Activated CD4-positive, alpha-beta T cell treated with anti-CD3 and anti-CD28 coated beads, Interleukin-2, amount 50 U/mL, for 16 hours (primary cell): ENCODE measurements at places on chromosomes 3 and 15.

GRCh38 chr3:130800829-130801228, 54.2 kb upstream of the PIK3R4 start:
- DNase-seq = no peak

- no peak for DNase-seq
Measured at GRCh38 chr3:143511174-143511879, 336.9 kb downstream of the SLC9A9 start.

DNA sequence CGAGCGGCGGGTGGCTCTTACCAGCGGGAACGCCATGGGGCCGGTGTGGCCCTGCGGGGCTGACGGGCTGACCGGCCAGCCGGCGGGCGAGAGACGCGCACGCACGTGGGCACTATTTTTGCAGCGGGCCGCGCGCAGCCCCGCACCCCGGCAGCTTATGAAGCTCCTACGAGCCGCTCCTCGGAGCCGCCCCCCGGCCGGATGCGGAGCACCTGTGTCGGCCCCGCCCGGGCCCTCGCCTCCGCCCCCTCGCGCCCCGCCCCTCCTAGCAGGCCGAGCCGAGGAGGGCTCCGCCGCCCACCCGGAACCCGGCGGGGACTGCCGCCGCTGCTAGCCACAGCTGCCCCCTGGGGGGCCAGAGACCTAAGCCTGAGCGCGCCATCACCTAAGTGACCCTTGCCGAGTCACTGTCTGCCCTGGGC, 683 bp upstream of the CPEB1 start:
- DNase-seq = no peak

- DNase-seq = peak; percentile 30
Measured at GRCh38 chr15:60787837-60788691, 309.1 kb upstream of the ICE2 start.

- DNase-seq = peak; percentile 72
Measured at GRCh38 chr3:17579289-17580031, 163.0 kb downstream of the TBC1D5 start.

DNA sequence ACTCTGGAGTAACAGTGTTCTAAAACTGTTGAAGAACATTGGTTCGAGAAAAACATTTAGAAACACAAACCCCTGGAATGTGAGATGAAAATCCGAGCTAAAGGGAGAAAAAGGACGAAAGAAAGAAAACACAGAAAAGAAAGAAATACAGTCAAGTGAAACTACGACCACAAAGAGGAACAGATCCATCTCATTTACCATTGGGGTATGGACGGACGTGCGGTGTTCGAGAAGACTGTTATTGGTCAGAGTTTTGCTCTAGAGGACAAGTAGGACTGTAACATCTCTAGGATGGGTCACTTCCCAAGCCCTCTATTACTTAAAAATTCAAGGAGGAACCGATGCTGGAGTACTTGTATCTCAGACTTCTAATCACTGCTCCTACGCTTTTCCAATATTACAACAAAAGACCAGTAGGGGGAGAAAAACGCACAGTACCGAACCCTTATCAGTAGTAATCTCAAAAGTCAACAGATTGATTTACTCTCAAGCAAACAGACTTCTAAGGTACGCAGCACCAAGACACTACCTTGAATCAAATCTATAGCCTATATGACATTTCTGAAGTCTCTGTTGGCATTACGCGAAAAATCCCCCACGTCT, 1.1 kb upstream of the PIK3CA start:
- peak; percentile 64 for DNase-seq

DNA sequence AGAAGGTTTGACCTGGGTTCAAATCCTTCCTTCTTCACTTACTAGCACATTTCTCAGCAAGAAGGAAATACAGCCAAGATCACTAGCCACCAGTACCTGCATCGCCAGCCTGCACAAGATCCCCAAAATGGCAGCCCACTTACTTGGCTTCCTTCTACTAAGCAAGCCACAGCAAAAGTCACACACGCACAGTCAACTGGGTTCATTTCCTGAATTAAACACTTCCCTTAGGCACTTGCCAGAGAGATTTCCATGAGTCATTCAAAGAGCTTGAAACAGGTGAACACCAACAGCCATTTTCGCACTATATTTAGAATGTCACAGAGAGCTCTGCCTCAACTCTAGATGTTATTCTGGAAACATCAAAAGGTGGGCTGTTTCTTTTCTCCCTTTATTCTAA, 42.6 kb downstream of the MGLL start:
- DNase-seq = peak; percentile 34

- no peak for DNase-seq
Measured at GRCh38 chr15:101049856-101050622, 130.9 kb downstream of the LRRK1 start.

DNA sequence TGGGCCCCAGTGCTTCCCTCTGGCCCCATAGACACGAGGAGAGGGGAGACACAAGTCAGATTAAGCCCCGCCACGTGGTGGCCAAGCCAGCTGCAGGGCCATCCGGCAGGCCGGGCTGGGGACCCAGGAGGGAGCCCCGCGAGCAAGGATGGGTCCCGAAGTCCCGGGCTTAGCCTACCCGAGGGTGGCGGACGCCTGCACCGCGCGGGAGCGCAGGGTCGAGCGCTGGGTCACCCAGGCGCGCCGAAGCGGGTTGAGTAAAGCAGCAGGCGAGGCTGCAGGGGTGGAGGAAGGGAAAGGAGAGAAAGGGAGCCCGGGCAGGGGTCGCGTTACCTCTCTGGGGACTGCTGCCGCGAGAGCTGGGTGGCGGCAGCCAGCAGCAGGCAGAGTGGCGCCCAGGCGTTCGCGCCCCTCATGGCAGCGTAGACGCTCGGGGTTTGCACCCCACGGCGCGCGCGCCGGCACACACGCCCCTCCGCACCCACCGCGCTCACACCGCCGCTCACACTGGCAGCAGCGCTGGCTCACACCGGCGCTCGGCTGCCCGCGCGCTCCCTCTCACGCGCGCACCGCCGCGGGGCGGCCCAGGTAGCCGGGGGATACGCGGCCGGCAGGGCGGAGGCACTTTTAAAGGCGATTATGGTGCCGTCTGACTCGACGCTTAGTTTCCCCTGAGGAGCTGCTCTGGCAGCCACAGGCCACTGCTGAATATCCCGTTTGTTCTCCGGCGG, at the start of gene PCOLCE2:
PCOLCE2 (minus strand) TSS at position 603 of the 731 bp plus-strand sequence; CDS start at position 416, 187 bp downstream.
- DNase-seq = peak; percentile 6

- DNase-seq = peak; percentile 78
Measured at GRCh38 chr15:74053941-74054529, 28.3 kb downstream of the GOLGA6A start.

- DNase-seq = no peak
Measured at GRCh38 chr3:152183473-152183872, 85.3 kb upstream of the MBNL1 start.

DNA sequence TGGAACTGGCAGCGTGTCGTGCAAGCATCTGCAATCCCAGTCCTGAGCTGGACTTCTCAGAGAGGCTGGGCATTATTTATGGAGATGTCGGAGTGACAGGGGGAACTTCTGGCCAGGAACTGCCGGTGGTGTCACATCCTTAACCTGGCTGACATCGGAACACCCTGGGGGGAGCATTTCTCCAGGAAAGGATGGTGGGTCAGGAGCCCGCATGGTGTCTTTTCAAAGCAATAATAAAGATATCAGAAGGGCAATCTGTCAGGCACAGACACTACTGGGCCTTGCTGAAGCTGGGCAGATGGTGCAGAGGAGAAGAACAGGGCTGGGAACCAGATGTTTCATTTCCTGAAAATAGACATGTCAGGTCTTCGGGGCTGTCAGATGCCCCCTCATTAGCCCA, 133.5 kb downstream of the WNT7A start:
- DNase-seq = no peak

DNA sequence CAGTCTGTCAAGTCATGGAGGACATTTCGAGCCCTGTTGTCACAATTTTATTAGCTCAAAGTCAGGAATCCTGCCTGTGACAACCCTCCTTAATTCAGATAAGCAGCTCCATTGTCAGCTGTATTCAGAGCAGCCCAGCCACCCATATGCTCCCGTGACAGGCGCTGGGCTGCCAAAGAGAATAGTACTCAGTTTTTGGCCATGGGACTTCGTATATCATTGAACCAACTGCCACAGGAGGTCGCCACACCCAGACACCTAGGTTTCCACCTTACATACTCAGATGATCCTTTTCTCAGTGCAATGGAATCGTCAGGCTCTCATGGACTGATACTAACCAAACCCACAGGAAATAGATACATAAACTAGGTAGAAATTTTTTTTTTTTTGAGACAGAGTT, 100.2 kb downstream of the C3orf70 start:
- DNase-seq = no peak

- no peak for DNase-seq
Measured at GRCh38 chr3:23565041-23565775, 240.5 kb upstream of the UBE2E1 start.

DNA sequence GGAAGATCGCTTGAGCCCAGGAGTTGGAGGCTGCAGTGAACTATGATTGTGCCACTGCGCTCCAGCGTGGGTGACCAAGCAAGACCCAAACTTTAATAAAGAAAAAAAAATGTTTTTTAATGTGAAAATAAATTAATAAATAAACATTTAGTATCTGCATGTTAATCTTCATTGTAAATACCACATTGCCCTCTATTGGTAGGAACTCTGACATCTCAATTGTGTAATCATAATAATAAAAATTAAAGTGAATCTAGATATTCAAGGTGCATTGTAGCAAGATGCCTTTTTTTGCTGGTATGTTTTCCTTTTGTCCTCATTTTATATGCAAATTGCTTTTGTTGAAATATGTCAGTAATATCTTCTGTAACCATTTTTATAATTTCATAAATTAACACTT, 95.0 kb upstream of the LIMD1 start:
- no peak for DNase-seq

GRCh38 chr3:123071146-123071545, 4.3 kb downstream of the PDIA5 start:
- DNase-seq = no peak

DNA sequence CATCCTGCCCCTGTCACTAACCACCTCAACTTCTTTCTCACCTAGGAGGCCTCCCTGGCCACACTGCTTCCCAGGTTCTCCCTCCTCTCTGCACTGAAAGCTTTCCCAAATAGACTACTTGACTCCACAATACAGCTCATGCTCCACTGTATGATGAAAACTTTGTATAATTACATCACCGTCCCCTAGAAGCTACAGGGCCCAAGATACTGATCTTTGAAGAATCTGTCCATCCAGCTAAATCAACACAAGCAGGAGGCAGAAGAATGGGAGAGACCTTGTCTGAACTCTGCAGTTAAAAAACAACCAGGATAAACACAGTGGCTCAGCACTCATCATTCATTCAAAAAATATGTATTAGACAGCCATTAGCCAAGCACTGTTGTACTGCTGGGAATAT, 26.4 kb upstream of the RPS17 start:
- no peak for DNase-seq

GRCh38 chr15:48584090-48584811, 61.3 kb downstream of the FBN1 start:
- no peak for DNase-seq

DNA sequence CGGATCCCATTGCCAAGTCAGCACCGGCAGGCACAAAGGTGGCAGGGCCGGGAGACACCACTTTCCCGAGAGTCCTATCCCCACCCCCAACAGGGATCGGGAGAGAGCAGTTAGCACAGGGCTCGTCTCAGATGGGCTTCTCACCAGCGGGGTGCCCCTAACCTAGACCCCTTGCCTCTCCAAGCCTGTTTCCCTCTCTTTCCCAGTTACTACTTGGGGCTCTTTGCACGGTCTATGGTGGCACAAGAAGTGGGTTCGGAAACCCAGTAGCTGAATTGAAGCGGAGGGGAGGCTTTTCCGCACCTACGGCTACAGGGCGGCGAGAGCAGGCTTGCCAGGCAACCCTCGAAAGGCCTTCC, 383 bp upstream of the EFCC1 start:
- DNase-seq = no peak

- DNase-seq = no peak
Measured at GRCh38 chr3:24195504-24196230, 250.6 kb downstream of the NR1D2 start.

DNA sequence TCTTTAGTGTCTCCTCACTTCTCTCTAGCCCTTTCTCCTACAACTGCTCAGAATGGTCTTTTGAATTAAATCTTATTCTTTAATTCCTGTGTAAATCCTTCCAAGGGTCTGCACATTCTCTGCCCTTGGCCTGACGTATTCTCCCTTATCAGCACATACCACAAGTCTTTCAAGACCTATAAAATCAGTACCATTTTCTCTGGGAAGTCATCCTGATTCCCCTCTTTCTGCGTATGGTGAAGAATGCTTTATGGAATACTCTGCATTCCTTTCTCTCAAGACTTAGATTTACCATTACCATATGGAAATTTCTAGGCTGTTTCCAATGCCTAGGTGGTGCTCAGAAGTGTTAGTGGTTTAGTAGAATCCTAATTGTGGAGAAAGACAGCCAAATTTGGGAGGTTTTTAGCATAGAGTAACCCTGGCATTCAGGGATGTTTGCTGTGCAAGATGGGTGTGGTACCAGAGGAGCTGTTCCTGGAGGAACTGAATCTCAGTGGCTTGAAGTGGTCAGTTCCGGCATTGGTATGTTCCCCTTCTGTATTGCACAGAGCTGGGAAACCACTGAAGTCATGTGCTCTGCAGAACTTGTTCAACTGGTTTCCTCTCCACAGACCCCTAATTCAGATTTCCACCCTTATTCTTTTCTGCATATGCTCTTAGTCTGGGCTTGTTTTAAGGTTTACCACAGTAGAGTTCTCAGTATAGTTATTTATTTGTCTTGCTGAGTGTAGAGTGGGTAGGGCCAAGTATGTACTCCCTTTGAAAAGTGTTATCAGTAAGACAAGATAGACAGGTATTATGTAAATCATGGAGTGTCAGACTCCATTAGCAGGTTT, 24.5 kb downstream of the IQGAP1 start:
- no peak for DNase-seq

DNA sequence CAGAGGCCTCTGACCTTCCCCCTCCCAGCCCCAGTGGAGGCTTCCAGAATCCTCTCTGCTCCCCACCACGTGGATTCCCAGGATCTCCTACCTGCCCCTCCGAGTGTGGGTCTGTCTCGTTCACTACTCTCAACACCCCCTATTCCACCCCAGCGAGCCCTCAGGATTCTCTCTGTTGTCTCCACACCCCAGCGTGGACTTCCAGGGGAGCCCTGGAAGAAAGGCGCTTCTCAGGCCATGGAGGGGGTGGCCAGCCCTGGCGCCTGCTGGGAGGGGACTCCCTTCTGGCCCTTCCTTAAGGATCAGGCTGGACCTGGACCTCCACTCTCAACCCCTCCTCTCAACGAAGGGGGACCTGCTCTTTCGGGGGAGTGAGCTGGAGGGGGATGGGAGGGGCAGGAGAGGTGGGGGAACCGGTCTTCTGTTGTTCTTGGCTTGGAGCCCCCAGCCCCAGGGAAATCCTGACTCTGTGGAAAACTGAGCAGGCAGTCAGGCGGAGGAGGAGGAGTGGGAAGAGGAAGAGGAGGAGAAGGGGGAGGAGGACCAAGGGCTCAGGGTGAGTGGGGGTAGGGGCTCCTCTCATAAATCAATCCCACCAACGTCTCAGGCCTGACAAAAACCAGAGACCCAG, 32.9 kb downstream of the EPHB3 start:
- no peak for DNase-seq
